Stomach (tissue), 19 donors: ENCODE measurements at places on chromosomes 3 and 15. TPM values are rescaled to one million over a fixed set of nuclear protein-coding genes. Genes with fewer than 3 reads are reported as not detected.

GRCh38 chr15:75215107-75216004 lies 13.7 kb downstream of the C15orf39 start:
- no peak for DNase-seq
- H3K27ac ChIP-seq, result no peak overlapping the region
- H3K36me3 ChIP-seq, result peaks cover 42% of the 10 kb centered on the region
- H3K4me3 ChIP-seq, result no peak overlapping the region
- H3K4me1 ChIP-seq, result peaks cover 8% of the 10 kb centered on the region

DNA sequence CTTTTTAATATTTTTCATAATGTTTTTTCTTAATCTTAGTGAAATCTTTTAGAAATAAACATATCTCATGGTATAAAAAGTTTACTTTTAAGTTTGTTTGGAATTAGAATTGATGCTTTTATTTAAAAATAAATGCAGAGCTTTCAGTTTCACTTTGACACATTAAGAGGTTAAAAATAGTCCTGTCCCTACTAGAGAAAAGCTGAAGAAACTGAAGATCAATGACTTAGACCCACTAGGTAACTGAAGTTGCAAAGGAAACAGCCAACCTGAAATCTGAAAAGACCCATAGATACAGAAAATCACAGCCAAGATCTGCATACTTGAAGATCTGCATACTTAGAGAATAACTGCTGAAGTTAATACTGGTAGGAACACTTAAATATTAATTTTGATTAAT lies 237.6 kb downstream of the RAP2B start:
- no peak for DNase-seq
- no peaks in the 10 kb centered on the region for H3K27me3 ChIP-seq
- H3K36me3 ChIP-seq, result no peaks in the 10 kb centered on the region
- no peak overlapping the region for H3K4me3 ChIP-seq
- H3K4me1 ChIP-seq, result no peaks in the 10 kb centered on the region

DNA sequence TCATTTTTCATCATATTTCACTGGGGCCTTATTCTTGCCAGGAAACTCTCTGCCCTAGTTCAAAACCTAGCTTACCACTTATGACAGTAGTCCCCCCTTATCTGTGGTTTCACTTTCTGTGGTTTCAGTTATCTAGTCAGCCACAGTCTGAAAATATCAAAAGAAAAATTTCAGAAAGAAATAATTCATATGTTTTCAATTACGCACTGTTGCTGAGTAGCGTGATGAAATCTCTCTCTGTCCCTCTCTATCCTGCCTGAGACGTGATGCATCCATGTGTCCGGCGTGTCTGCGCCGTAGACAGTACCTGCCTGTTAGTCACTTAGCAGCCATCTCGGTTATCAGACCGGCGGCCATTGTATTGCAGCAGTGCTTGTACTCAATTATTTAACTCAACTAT lies 369.9 kb upstream of the MCTP2 start:
- H3K27me3 ChIP-seq, result no peaks in the 10 kb centered on the region
- peaks cover 4% of the 10 kb centered on the region for H3K4me1 ChIP-seq
- DNase-seq, result no peak
- H3K4me3 ChIP-seq, result no peak overlapping the region
- peak overlapping the region; percentile 68 for H3K27ac ChIP-seq

- H3K27ac ChIP-seq, result no peak overlapping the region
- no peak for DNase-seq
- H3K36me3 ChIP-seq, result no peaks in the 10 kb centered on the region
- H3K4me1 ChIP-seq, result peaks cover 13% of the 10 kb centered on the region
- no peaks in the 10 kb centered on the region for H3K27me3 ChIP-seq
Measured at GRCh38 chr3:151142929-151143328, 57.5 kb downstream of the MED12L start.

Gene FILIP1L
- total RNA-seq, result 97.3 TPM

Gene TMA7
- 107 TPM for total RNA-seq
